ENCODE measurements at places on chromosomes 1 and 21.

DNA sequence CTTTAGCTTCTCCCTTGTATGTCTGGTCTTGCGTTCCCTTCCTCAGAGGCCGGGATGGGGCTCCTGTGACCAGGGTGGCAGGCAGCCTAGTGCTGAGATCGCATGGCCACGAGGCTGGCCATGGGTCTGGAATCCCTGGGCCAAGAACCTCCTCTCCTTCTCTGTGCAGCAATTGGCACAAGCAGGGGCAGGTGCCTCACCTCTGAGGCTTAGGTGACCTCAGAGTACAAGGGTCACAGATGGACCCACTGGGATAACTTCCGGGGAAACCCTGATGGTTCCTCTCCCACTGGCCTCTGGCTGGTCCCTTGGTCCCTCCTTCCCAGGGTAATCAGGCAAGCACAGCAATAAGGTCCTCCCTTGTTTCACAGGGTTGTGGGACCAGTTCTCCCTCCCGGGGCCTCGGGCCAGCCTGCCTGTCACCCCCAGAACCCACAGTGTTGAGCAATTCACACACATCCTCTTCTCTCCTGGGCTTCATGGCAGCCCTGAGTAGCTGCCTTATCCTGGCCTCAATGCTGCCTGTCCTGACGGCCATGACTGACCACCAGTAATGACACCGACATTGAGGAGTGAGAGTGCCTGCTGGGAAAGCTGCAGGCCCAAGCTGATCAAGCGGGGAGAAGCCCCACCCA, 38.6 kb downstream of the BMP8A start:
- no peak for DNase-seq

GRCh38 chr21:21612466-21612865, 614.3 kb downstream of the NCAM2 start:
- DNase-seq: peak; percentile 93

DNA sequence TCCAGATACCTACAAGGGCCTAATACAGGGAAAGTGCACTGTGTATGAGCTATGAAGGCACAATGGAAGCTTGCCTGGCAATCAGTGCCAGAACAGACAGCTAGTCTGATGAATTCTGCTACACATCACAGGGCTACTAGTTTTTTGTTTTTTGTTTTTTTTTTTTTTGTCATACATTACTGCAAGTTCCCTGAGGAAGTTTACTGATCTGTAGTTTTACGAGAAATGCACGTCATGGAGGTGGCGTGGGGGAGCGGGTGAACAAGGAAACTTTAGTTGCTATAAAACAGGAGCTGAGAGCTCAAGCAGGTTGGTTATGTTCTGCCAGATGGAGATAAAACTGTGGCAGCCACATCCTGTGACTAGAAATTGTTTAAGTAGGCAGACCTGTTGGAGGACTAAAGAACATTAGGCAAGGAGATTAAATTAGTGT, 17.7 kb downstream of the PTPRC start:
- no peak for DNase-seq

- DNase-seq: no peak
Measured at GRCh38 chr1:65357291-65357960, 48.1 kb downstream of the DNAJC6 start.

- no peak for DNase-seq
Measured at GRCh38 chr1:66278260-66279021, 255.5 kb upstream of the SGIP1 start.

DNA sequence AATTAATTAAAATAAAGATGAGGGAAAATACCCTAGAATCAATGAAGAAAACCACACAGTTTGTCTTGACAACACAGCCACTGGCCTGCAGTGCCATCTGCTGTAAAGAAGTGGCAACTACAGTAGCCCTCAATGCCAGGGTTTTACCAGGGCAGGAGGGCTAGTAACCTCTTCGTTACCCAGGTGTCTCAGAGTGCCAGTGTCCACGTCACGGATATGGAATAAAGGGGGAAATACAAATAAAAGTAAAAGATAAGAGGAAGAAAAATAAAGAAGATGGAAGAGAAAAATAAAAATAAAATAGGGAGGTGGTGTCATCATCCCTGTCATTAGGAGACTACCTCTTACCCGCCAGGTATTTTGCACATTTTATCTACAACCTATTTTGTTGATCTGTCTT, 14.2 kb upstream of the SLC44A3 start:
- DNase-seq: peak; percentile 81

DNA sequence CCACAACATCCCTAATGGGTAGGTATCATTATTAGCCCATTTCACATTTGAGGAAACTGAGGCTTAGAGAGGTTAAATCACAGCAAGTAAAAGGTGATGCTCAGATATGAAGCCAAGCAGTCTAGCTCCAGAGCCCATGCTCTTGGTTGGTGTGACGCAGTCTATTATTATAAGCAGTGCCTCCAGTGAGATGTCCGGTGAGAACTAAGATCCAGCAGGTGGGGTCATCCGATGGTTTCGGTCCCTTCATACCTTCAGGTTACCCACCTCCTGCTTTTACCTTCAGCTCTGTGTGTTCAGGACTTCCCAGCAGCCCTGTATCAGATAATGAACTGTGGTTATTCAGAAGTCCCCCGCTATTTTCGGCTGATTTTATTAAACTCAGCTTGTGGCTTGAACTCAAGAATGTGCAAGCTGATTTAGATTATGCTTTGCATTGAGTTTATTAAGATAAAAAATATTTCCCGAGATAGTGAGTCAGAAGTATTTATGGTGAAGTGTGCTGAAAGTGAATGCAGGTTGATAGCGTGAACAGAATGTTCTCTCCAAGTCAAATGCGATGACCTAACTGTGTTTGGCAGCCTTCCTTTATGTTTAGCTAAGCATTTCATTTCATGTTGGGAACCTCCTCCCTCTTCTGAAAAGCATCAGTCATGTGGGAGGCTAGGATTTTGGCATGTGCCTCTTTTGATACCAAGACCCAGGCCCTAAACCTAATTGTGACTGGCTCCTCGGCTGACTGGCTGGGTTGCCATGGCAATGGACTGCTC, 160.9 kb upstream of the UBE2U start:
- DNase-seq: peak; percentile 98

DNA sequence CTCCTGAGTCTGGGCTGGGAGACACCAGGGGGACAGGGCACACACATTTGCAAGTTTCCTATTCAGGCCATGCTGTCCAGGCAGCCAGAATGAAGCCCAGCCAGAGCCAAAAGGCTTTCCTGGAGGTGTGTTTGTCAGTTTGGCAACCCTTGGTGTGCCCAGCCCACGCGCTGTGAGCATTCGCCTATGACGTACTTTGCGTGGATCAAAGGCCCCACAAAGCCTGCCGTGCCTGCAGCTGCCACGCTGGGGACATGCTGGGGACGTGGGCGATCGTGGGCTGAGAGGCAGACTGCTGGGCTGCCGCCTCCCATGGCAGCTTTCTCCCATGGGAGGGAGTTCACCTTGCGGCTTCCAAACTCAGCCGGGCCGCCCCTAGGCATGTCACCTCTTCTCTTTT, 57.5 kb downstream of the CD247 start:
- DNase-seq: no peak

GRCh38 chr1:230101556-230101955, 34.5 kb downstream of the GALNT2 start:
- no peak for DNase-seq

- DNase-seq: no peak
Measured at GRCh38 chr1:45621895-45622523, 1.8 kb downstream of the CCDC17 start.

GRCh38 chr1:25216123-25216522, 16.2 kb downstream of the SYF2 start:
- DNase-seq: no peak

DNA sequence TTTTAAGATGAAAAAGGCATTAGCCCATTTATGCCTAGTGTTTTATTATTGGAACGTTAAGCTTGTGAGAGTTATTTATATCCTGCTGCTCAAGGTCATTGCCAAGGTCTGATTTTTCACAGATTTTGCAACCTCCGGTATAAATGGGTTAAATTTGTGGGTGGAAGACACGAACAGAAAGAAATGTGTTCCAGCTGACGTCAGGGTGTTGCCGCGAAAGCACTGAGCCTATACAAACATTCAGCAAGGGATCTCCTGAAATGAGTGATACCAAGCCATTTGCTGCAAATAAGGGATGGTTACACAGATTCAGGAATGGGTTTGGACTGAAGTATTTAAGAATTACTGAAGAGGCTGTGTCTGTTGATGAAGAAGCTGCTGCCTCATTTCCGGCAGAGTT, 32.2 kb downstream of the TMED5 start:
- peak; percentile 23 for DNase-seq

DNA sequence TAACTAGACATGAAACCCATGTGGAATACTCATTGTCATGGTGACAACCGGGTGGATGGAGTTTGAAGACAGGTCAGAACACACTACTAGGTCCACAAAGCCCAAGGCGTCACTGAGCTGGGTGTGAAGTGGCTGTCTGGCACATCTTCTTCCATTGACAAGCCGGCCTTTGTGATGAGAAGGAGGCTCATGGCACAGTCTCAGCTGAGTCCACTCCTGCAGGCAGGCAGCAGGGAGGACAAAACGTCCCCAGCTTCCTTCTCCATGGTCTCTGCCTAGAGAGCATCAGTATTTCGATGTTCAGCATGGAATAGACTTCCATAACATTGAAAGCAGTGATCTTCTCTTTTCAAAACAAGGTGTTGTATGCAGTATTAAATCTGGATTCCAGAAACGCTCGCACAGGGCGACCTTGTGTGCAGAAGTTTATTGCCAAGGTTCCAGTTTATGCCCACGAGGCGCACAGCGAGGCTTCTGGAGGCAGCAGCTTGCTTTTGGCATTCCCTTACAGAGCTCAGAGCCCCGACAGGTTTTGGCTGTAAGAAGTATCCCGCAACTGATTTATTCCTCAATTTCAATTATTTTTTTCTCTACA, 104.2 kb downstream of the SIM2 start:
- no peak for DNase-seq

GRCh38 chr1:86504137-86504479, 35.4 kb downstream of the CLCA1 start:
- no peak for DNase-seq

GRCh38 chr1:162856260-162856659, 4.7 kb downstream of the CCDC190 start:
- peak; percentile 97 for DNase-seq

DNA sequence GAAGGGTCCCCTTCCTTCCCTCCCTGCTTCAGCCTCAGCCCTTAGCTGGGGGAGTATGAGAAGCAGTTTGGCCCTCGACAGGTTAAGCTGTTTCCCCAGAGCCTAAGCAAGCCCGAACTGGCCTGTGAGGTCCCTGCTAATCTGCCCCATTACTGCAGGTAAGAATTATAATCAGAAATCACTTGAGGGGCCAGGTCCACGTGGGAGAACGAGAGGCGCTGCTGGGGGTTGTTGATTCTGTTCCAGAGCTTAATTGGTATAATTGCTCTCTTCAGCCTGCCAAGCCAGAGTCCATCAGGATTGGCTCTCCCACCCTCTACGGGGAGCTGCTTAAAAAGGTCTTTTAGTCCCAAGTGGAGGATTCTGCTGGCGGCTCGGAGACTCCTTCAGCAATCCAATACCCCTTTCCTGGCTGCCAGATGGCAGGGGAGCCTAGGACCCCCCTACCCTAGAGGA, 70.8 kb downstream of the UBE2T start:
- DNase-seq: no peak

GRCh38 chr1:25500694-25501093, 42.7 kb upstream of the LDLRAP1 start:
- no peak for DNase-seq

DNA sequence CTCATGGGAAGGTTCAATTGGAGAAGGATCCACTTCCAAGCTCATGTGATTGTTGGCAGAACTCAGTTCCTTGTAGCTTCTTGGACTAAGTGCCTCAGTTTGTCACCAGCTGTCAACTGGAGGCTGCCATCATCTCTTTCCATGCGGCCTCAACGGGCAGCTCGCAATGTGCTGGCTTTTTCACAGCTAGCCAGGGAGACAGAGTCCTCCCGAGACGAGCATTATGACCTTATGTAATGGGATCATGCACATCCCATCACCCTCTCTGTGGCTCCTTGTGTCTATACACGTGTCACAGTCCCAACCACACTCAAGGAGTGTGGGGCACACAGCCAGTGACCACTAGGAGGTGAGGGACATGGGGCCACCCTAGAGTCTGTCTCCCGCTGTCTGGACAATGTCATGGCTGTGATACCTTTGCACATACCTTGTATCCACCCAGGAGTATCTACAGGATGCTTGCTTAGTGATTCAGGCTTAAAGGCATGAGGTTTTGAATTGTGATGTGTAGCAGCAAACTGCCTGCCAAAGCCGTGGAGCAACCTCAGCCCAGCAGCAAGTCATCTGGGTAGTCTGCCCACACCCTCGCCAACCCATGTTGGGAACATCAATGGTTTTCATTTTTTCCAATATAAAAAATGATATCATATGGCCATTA, 3.9 kb upstream of the KRTAP10-6 start:
- peak; percentile 10 for DNase-seq

GRCh38 chr1:42750041-42750440, 10.0 kb upstream of the CLDN19 start:
- no peak for DNase-seq

GRCh38 chr1:163231385-163231784, 28.7 kb upstream of the RGS5 start:
- DNase-seq: peak; percentile 60

GRCh38 chr1:206705726-206706297, 21.1 kb downstream of the MAPKAPK2 start:
- no peak for DNase-seq

- DNase-seq: peak; percentile 76
Measured at GRCh38 chr1:110339407-110340206, 430 bp downstream of the RBM15 start.

- DNase-seq: no peak
Measured at GRCh38 chr1:117013309-117013858, 11.8 kb downstream of the CD101 start.

DNA sequence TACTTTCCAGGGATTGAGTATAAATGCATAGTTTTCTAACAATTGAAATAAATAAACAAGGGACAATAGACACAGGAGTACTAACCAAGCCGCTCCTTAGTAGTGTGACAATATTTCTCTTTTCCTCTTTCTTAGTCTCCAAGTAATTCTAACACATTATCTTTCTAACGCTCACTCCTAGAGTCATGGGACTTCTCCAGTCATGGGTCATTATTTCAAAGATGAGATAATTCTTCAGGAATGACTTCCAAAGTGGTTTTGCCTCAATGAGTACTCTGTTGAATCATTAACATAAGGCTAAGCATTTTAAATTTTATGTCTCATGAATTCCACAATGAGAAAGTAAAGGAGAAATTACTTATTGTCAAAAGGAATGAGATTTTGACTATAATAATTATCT, 605.8 kb upstream of the ADAMTS5 start:
- peak; percentile 79 for DNase-seq

DNA sequence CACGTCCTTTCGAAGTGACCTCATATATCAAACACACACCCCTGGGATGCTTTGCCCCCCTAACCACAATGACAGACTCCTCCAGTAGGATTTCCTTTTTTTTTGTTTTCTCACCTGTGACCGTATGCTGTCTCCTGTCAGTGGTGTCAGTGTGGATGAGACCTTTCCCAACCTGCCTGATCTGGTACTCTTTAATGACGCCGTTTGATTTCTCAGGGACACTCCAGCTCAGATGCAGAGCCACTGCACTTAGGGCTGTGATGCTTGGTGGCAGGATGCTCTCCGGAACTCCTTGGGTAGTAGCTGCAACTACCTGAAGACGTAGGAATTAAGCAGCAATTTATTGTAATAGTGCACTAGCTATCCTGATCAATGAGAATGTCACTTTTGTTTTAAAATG, 212.6 kb downstream of the KCTD3 start:
- DNase-seq: no peak
